Tibial nerve (tissue), 4 donors: ENCODE measurements at places on chromosomes 7 and 10. TPM values are rescaled to one million over a fixed set of nuclear protein-coding genes. Genes with fewer than 3 reads are reported as not detected.
A peak's percentile ranks its signal among the peaks of the same experiment; 100 is the strongest.

DNA sequence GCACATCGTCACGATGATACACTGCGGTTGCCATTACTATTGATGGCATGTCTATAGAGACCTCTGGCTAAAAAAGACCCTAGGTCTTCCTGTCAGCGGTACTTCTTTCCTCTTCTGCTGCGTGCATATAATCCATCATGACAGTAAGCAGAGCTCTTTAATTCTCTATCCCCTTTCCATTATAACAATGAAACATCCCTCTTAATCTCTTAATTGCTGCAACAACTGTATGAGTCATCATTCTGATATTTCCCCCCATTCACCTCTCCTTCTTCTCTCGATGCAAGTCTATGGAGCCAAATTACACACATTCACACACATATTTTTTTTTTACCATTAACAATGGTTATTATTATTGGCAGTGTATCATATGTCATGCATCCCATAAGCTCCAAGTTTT, 45.2 kb upstream of the AKR1E2 start:
- H3K4me3 ChIP-seq: no peak overlapping the region
- no peak for DNase-seq
- no peaks in the 10 kb centered on the region for H3K36me3 ChIP-seq
- peaks cover 4% of the 10 kb centered on the region for H3K4me1 ChIP-seq

DNA sequence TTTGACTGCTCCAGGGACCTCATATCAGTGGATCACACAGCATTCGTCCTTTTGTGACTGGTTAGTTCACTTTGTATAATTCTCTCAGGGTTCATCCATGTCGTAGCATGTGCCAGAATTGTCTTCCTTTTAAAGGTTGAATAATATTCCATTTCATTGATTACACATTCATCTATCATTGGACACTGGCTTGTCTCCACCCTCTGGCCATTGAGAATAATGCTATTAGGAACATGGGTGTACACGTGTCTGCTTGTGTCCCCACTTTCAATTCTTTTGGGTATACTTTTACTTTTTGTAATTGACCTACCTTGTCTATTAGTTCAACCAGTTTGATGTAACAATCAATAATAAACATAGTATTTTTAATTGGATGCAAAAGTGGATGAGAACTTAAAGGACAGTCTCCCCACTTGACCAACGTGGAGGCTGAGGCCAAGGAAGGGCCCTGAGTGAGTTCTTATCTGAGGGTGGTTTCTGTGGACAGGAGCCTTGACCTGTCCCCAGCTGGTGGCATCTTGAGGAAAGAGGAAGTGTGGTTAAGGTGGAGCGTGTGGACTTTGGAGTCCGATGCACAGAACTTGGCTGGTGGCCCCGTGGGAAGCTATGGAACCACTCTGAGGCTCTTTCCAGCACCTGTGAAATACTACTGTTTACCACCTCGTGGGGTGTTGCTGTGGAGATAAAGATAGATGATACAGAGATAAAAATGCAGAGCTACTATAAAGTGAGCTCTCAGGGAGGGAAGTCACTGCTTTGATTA, 16.6 kb downstream of the WDFY4 start:
- no peaks in the 10 kb centered on the region for H3K4me1 ChIP-seq
- no peaks in the 10 kb centered on the region for H3K27me3 ChIP-seq
- H3K4me3 ChIP-seq: no peak overlapping the region
- H3K27ac ChIP-seq: no peak overlapping the region
- H3K36me3 ChIP-seq: no peaks in the 10 kb centered on the region
- DNase-seq: no peak

DNA sequence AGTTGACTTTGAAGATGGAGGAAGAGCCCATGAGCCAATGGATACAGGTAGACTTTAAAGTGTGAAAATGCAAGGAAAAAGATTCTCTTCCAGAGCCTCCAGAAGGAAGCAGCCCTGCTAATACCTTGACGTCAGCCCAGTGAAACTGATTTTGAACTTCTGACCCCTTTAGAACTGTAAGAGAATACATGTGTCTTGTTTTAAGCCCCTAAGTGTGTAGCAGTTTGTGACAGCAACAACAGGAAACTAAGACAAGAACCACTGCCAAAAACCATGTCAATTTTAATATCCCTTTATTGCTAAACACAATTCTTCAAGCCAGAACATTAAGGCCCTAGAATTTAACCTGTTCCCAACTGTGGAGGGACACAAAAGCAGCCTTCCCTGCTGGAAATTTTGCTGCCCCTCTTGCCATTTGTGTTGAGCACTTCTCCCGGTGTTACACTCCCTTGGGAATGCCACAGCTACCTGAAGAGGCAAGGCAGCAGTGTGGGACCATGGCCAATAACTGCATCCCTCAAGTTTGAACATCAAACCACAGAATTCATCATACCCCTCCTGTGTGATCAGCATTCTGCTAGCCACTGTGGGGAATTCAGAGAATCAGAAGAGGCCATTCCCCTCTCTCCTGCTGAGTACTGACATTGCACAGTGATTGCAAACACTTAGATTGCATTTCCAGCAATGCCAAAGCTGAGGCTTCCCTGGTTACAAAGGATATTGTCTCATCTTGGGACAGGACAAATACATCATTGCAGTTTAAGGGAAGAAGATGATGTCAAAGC, 12.3 kb upstream of the CCDC172 start:
- no peak overlapping the region for H3K4me3 ChIP-seq
- no peaks in the 10 kb centered on the region for H3K4me1 ChIP-seq
- H3K36me3 ChIP-seq: no peaks in the 10 kb centered on the region
- DNase-seq: no peak
- H3K27me3 ChIP-seq: no peaks in the 10 kb centered on the region

OR13A1 gene
- total RNA-seq: not detected

- H3K4me3 ChIP-seq: no peak overlapping the region
- no peaks in the 10 kb centered on the region for H3K36me3 ChIP-seq
- H3K27me3 ChIP-seq: no peaks in the 10 kb centered on the region
- H3K4me1 ChIP-seq: no peaks in the 10 kb centered on the region
These were observed 83.8 kb upstream of the GPR26 start for GRCh38 chr10:123582084-123582989.

CYP3A7 gene
- total RNA-seq: not detected

RNF148 gene
- total RNA-seq: not detected

DNA sequence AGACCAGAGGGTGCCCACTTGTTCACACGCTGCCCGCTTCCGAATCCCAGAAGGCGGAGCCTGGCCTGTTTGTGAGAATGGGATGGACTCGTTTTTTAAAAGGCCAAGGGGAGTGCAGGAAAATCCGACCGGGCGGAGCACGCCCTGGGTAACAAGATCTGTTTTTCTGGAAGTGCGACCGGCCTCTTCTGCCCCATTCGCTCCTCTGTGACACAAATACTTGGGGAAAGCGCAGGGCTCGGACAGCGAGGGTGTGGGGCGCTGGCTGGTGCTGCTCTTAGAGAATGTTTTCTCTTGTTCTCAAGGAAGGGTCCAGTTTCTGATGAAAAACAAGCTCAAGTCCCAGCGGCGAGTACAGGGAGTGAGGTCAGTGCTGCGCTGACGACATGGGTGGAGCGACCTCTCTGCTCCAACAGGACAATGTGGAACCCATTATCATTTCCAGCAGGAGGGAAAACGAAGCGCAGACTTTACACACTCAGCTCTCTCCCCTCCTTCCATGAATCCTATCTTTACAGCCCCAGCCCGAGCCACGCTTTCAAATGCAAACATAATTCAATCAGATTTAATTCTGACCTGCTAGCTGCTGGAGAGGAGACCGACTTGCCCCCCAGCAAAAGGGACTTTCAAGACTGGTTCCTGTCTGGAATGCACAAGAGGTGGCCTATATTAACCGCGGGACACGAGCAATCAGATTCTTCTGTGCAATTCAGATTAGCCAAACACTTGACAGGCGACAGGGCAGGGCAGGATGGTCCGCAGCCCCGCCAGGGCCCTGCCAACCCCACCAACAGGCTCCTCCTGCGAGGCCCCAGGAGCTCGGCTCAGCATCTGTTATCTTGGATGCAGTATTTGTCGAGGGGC, 1.1 kb downstream of the RADIL start:
- DNase-seq: peak; percentile 82
- no peaks in the 10 kb centered on the region for H3K36me3 ChIP-seq
- H3K4me3 ChIP-seq: peak overlapping the region; percentile 87
- H3K27me3 ChIP-seq: no peaks in the 10 kb centered on the region

DNA sequence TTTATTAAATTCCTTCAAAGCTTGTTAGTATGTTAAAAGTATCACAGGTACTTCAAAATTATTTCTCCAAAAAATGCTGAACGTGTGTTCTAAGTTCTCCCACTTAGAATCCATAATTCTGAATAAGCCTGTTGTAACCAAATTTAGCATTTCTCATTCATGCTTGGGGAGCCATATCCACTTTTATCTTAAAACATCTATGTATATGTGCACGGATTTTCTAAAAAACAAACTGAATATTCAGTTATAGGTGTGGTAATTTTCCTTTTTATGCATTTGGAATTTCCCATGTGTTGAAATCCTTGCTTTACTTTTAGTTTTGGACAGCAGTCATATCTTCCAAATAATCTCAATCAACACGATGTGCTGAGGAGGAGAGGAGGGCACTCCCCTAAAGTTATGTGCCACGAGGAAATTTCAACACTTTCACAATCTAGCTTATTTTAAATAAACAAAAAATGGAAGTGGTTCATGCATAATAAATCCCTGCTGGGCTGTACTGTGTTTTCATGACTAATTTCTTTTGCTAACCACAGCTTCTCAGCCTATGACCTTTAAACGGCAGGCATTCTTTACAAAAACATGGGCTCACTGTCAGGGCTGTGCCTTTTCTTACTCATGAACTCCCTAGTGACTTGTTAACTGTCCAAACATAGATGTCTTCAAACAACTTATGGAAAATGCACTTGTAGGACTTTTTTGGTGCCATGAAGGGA, 380.3 kb upstream of the SEMA3C start:
- H3K4me1 ChIP-seq: no peaks in the 10 kb centered on the region
- H3K27me3 ChIP-seq: no peaks in the 10 kb centered on the region
- no peak overlapping the region for H3K4me3 ChIP-seq

FEZF1 gene
- not detected for total RNA-seq

ABCB4 gene
- 2.0 TPM for total RNA-seq

GRCh38 chr7:128805225-128805624, 13.5 kb downstream of the CCDC136 start:
- no peaks in the 10 kb centered on the region for H3K36me3 ChIP-seq
- no peak for DNase-seq
- no peak overlapping the region for H3K4me3 ChIP-seq

GRCh38 chr7:20223356-20223755, 6.2 kb upstream of the MACC1 start:
- no peak overlapping the region for H3K4me3 ChIP-seq
- H3K27ac ChIP-seq: no peak overlapping the region
- H3K4me1 ChIP-seq: peaks cover 7% of the 10 kb centered on the region
- no peaks in the 10 kb centered on the region for H3K36me3 ChIP-seq
- no peaks in the 10 kb centered on the region for H3K27me3 ChIP-seq

- H3K36me3 ChIP-seq: no peaks in the 10 kb centered on the region
- no peaks in the 10 kb centered on the region for H3K27me3 ChIP-seq
- H3K27ac ChIP-seq: no peak overlapping the region
- H3K4me3 ChIP-seq: no peak overlapping the region
- DNase-seq: no peak
- H3K4me1 ChIP-seq: peaks cover 67% of the 10 kb centered on the region
These were observed 59.4 kb upstream of the AQP1 start for GRCh38 chr7:30852308-30852684.

DNA sequence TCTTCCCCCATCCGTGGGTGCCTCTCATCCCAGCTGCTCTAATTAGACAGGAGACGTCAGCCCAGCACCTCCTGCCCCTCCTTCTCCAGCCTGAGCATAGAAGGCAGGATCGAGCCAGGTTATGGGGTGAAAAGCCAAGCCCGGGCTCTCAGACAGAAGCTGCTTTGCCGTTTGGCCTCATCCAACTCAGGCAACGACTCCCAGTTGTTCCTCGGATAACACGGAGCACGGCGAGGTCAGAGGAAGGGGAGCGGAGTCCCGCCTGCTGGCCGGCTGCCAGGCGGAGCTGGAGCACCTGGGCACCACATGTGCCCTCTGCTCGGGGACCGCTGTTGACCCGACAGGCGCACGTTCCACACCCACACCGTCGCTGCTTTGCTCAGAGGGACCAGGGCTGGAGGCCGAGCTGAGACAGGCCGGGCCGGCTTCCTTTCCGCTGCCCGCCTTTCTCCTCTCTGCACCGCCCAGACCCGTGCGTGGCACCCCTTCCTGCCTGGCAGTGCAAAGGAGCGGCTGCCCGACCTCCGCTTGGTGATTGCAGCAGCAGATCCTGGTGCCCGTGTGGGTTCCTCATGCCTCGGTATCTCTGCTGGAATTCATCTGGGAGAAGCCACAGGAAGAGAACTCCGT, 21.6 kb upstream of the UNCX start:
- no peak overlapping the region for H3K4me3 ChIP-seq
- H3K4me1 ChIP-seq: no peaks in the 10 kb centered on the region
- H3K36me3 ChIP-seq: no peaks in the 10 kb centered on the region
- H3K27ac ChIP-seq: no peak overlapping the region
- DNase-seq: no peak

LIPF gene
- not detected for total RNA-seq

NPFFR1 gene
- 3.3 TPM for total RNA-seq

DNA sequence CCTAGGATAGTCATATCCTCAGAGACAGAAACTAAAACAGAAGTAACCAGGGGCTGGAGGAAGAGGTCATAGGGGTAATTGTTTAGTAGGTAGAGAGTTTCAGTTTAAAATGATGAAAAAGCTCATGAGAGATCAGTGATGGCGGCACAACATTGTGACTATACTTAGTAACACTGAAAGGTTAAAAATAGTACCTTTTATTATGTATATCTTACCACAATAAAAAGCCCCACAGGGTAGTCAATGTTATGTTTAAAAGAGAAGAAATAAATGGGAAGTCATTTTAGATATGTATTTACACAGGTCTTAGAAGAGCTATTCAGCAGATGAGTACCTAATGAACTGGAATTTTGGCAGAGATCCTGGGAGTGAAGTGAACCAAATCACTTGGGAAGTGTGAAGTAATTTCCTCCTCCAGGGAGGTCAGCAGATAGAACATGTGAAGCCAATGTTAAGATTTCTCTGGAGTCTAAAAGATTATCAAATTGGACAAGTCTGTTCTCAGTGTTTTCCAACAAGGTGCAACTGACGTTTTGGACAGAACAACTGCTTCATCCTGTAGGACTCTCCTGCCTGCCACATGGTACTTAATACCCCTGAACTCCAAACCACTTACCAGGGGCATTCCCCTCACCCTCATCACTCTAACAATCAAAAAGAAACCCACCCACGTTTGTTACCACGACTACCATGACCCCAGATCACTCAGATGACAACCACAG, 6.4 kb downstream of the CDCA7L start:
- no peaks in the 10 kb centered on the region for H3K27me3 ChIP-seq
- H3K27ac ChIP-seq: no peak overlapping the region
- no peak for DNase-seq
- no peaks in the 10 kb centered on the region for H3K36me3 ChIP-seq
- H3K4me3 ChIP-seq: no peak overlapping the region
- no peaks in the 10 kb centered on the region for H3K4me1 ChIP-seq

SNX8 gene
- total RNA-seq: 24.7 TPM

- no peak for DNase-seq
- no peaks in the 10 kb centered on the region for H3K27me3 ChIP-seq
- H3K36me3 ChIP-seq: no peaks in the 10 kb centered on the region
- no peak overlapping the region for H3K4me3 ChIP-seq
- H3K27ac ChIP-seq: no peak overlapping the region
These were observed 180.7 kb upstream of the SHH start for GRCh38 chr7:155992974-155993373.
